ENCODE measurements at places on chromosomes 16 and 17.

- no peak overlapping the region for H3K4me3 ChIP-seq
- H3K27me3 ChIP-seq: no peaks in the 10 kb centered on the region
- peaks cover 44% of the 10 kb centered on the region for H3K36me3 ChIP-seq
- no peak for DNase-seq
- H3K4me1 ChIP-seq: no peaks in the 10 kb centered on the region
- no peak overlapping the region for H3K27ac ChIP-seq
These were observed 14.0 kb downstream of the VPS53 start for GRCh38 chr17:700504-701094.

DNA sequence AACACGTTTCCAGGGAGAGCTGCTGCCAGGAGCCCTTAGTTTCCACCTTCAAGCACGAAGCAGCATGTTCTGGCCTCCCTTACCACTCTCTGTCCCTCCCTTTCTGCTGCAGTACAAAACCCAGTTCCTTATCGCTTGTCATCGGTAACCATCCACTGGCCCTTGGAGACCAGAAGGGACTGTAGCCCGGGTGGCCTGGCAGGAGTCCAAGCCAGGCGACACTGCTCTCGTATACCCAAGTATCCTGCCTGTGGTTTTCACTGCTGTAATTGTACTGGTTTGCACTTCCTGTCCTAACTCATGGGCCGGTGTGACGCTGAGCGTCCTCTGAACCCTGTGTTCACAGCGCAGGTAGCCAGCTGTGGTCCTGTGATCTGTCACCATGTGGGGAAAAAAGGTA, 81.1 kb downstream of the MAF start:
- H3K27me3 ChIP-seq: peaks cover 31% of the 10 kb centered on the region
- H3K27ac ChIP-seq: no peak overlapping the region
- DNase-seq: no peak
- no peaks in the 10 kb centered on the region for H3K4me1 ChIP-seq
- H3K4me3 ChIP-seq: no peak overlapping the region

- H3K36me3 ChIP-seq: no peaks in the 10 kb centered on the region
- DNase-seq: no peak
- H3K27ac ChIP-seq: no peak overlapping the region
- H3K4me1 ChIP-seq: peaks cover 21% of the 10 kb centered on the region
- H3K4me3 ChIP-seq: no peak overlapping the region
These were observed 109.1 kb downstream of the GAS7 start for GRCh38 chr17:10089196-10089804.

DNA sequence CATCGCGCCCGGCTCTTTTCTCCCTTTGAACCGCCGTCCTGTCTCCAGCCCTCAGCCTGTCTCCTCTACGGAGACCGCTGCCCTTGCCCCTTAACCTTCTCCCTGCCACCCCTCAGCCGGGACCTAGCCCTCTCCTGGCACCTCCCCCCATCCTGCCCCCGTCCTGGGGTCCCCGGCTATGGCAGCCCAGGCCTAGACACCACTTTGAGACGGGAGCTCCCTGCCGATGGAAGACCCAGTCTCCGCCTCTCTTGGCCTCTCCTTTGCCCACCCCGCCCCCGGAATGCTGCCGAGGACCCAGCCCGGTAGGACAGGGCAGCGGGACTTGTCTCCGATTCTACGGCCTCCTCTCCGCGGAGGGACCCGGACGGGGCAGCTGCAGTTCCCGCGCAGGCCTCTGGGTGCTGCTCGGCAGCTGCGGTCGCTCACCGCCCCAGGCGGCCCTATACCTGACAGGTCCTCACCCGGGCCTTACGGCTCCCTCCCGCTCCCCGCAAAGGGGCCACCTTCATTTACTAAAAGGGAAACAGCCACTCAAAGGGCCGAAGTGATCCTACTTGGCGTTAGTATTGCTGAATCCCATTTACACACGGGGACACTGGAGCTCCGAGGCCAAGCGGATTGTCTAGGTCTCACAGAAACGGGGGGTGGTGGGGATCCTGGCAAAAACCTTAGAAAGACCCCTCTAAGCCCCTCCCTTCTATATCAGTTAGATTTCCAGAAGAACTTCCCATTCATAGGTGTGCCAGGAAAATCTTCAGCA, 32.6 kb upstream of the TAC4 start:
- H3K4me3 ChIP-seq: peak overlapping the region; percentile 28
- peaks cover 6% of the 10 kb centered on the region for H3K4me1 ChIP-seq
- H3K36me3 ChIP-seq: no peaks in the 10 kb centered on the region
- H3K27me3 ChIP-seq: peaks cover 48% of the 10 kb centered on the region
- peak; percentile 65 for DNase-seq

GRCh38 chr17:81346908-81347349, 48.3 kb upstream of the BAHCC1 start:
- no peak overlapping the region for H3K27ac ChIP-seq
- peaks cover 2% of the 10 kb centered on the region for H3K36me3 ChIP-seq
- no peak for DNase-seq
- no peak overlapping the region for H3K4me3 ChIP-seq
